Esophagus squamous epithelium (tissue), 5 donors: ENCODE measurements at places on chromosomes 1 and 21.
A peak's percentile ranks its signal among the peaks of the same experiment; 100 is the strongest.

DNA sequence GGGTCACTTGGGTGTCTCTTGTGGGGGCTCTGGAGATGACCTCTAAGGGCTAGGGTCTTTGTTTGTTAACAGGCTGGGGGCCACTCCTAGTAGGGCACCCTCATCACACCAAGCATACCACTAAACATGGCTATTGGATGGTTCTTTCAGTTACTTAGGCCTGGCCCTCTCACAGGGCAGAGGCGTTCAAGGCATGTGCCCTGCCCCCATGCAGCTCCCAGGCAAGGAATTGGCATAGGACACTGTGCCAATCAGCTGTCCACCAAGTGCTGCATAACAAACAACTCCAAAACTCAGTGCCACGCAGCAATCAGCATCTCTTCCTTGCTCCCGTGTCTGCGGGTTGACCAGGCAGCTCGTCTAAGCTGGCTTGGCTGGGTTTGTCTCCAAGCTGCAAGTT lies 2.1 kb upstream of the KCNAB2 start:
- H3K27ac ChIP-seq: no peak overlapping the region
- H3K4me1 ChIP-seq: no peaks in the 10 kb centered on the region
- peaks cover 20% of the 10 kb centered on the region for H3K27me3 ChIP-seq
- no peaks in the 10 kb centered on the region for H3K36me3 ChIP-seq

DNA sequence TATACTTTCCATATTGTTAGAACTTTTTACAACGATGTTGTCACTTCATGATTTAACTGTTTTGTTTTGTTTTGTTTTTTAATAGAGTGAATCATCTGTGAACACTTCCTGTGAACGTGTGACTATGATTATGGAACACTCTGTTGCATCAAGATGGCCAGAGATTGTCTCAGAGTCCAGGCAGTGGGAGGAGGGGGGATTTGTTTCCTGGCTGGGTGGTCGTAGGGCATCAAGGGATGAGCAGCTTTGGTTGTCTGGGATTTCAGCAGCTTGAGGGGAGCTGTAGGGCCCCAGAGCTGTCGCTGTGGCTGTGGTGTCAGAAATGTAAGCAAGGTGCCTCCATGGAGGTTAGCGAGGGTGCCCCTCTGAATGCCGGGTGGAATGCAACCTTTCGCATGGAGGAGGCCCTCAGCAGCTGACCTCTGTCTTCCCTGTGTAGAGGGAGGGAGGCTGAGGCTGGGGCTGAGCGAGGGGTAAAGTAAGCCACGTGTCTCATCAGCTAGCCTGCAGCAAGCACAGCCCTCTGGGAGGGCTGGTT lies 21.4 kb downstream of the NEK2 start:
- H3K4me1 ChIP-seq: peaks cover under 1% of the 10 kb centered on the region
- no peaks in the 10 kb centered on the region for H3K27me3 ChIP-seq
- no peak overlapping the region for H3K27ac ChIP-seq
- no peaks in the 10 kb centered on the region for H3K36me3 ChIP-seq
- DNase-seq: no peak

- H3K27me3 ChIP-seq: no peaks in the 10 kb centered on the region
- peaks cover 50% of the 10 kb centered on the region for H3K4me1 ChIP-seq
- no peaks in the 10 kb centered on the region for H3K36me3 ChIP-seq
Observed at GRCh38 chr21:45410151-45410864, 5.3 kb downstream of the COL18A1 start.

DNA sequence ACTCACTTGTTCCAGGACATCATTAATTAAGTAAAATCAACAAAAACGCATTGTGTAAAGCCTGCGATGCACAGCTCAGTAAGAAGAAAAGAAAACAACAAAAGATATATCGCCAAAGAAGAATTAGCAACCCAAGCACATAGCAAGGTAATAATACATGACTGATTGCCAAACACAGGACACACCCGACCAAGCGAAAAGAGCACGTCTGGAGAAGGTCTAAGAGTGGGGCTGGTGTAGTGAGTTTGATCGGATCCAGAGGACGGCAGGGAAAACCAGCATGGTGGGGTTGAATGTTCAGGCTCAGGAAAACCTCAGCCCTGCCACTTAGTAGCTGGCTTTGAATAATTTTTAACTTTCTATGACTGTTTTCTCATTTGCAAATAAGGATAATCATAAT lies 69.8 kb downstream of the JAK1 start:
- no peak overlapping the region for H3K27ac ChIP-seq
- H3K27me3 ChIP-seq: no peaks in the 10 kb centered on the region
- no peak for DNase-seq
- H3K4me3 ChIP-seq: no peak overlapping the region
- no peaks in the 10 kb centered on the region for H3K36me3 ChIP-seq

DNA sequence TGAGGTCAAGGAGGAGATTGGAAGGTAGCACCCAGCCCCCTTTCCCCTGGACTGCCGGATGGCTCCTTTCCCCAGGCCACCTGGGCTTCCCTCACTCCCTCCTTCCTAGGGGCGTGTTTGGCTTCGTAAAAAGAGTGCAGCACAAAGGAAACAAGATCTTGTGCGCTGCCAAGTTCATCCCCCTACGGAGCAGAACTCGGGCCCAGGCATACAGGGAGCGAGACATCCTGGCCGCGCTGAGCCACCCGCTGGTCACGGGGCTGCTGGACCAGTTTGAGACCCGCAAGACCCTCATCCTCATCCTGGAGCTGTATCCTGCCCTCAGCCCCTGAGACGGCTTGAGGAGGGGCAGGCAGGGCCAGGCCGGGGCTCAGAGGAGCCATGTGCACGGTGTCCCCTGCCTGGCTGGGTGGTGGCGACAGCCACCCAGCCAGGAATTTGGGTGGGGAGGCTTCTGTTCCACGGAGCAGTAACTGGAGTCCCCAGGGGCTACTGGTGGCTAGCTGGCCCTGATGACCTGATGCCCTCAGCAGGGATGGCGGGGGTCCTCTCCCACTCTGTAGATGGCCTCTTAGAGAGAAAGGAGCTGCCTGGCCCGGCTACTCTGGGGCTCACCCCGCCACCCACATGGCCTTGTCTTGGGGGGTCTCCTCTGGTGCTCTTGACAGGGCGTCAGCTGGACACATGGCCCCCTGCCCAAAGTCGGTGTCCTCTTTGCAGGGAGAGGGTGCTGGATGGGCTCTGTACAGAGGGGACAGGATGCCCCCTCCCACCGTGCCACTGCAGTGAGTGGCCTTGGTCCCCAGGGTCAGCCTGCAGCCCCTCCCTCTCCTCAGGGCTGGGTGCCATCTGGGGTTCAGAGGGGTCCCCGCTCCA lies 39.5 kb downstream of the TRIM11 start:
- no peak for DNase-seq
- no peaks in the 10 kb centered on the region for H3K27me3 ChIP-seq
- no peaks in the 10 kb centered on the region for H3K36me3 ChIP-seq
- no peak overlapping the region for H3K27ac ChIP-seq

- H3K27me3 ChIP-seq: no peaks in the 10 kb centered on the region
- no peaks in the 10 kb centered on the region for H3K36me3 ChIP-seq
- no peaks in the 10 kb centered on the region for H3K4me1 ChIP-seq
- no peak overlapping the region for H3K4me3 ChIP-seq
- peak overlapping the region; percentile 58 for H3K27ac ChIP-seq
Observed at GRCh38 chr1:164699815-164700491, 141.0 kb downstream of the PBX1 start.

- H3K4me1 ChIP-seq: no peaks in the 10 kb centered on the region
- no peak for DNase-seq
- H3K27ac ChIP-seq: no peak overlapping the region
- H3K27me3 ChIP-seq: no peaks in the 10 kb centered on the region
- no peak overlapping the region for H3K4me3 ChIP-seq
Observed at GRCh38 chr1:67211589-67212563, 45.6 kb downstream of the IL23R start.

- H3K4me3 ChIP-seq: no peak overlapping the region
- H3K4me1 ChIP-seq: no peaks in the 10 kb centered on the region
- H3K36me3 ChIP-seq: no peaks in the 10 kb centered on the region
- DNase-seq: no peak
Observed at GRCh38 chr1:81412954-81413353, 387.8 kb upstream of the ADGRL2 start.

- no peak overlapping the region for H3K4me3 ChIP-seq
- no peak for DNase-seq
- H3K36me3 ChIP-seq: no peaks in the 10 kb centered on the region
- no peaks in the 10 kb centered on the region for H3K4me1 ChIP-seq
- peak overlapping the region; percentile 39 for H3K27ac ChIP-seq
Observed at GRCh38 chr21:28099001-28099705, 893.5 kb downstream of the LTN1 start.

DNA sequence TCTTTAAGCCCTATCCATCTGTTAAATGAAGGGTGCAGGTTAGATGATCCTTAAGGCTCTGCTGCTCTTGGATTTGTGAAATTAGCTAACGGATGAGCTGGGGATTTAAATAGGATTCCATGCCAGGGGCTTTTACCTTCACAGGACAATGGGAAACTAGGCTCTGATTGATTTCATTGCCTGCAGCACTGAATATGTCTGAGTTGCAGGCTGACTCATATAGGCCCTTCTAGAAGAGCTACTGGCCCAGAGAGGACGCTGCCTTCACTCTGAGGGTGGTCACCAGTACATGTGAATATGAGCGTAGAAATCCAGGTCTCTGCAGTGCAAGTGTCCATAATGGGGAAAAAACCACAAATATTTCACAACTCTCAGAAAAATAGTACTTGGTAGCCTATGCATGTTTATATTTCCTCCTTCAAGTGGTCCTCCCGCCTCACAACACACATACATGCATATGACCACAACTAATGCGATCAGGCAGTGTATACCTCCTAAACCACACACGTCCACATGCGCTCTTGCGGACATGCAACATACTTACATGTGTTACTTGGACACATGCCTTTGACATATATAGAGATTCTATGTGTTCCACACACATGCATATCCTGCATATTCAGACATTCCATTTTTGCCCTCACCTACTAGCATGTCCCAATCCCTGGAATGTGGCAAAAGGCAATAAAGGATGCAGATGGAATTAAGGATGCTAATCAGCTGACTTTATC lies 233.8 kb upstream of the JUN start:
- no peak for DNase-seq
- H3K36me3 ChIP-seq: no peaks in the 10 kb centered on the region
- H3K4me3 ChIP-seq: no peak overlapping the region
- peaks cover 6% of the 10 kb centered on the region for H3K4me1 ChIP-seq

GRCh38 chr1:34885405-34886247 lies 26.1 kb upstream of the SMIM12 start:
- H3K27me3 ChIP-seq: peaks cover 85% of the 10 kb centered on the region
- peak overlapping the region; percentile 63 for H3K4me3 ChIP-seq
- no peak for DNase-seq
- H3K27ac ChIP-seq: no peak overlapping the region

DNA sequence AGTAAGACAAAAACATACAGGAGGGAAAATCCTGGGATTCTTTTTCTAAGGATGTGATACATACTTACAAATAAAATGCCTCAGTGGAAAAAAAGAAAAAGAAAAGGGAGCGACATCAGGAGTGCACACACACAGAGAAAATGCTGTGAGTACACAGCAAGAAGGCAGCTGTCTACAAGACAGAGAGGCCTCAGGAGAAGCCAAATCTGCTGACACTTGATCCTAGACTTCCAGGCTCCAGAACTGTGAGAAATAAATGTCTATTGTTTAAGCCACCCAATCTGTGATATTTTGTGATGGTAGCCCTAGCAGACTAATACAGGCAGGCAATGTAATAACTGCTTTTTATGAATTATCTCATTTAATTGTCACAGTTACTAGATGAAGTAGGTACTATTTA lies 17.0 kb upstream of the TRIM45 start:
- DNase-seq: no peak
- H3K4me3 ChIP-seq: no peak overlapping the region
- no peak overlapping the region for H3K27ac ChIP-seq
- no peaks in the 10 kb centered on the region for H3K4me1 ChIP-seq

- peaks cover 43% of the 10 kb centered on the region for H3K27me3 ChIP-seq
- no peak overlapping the region for H3K4me3 ChIP-seq
- no peak for DNase-seq
- H3K4me1 ChIP-seq: peaks cover 19% of the 10 kb centered on the region
- H3K36me3 ChIP-seq: no peaks in the 10 kb centered on the region
- no peak overlapping the region for H3K27ac ChIP-seq
Observed at GRCh38 chr1:50420689-50421365, 2.4 kb downstream of the DMRTA2 start.

GRCh38 chr21:30251781-30252180 lies 31.0 kb downstream of the KRTAP24-1 start:
- H3K4me1 ChIP-seq: no peaks in the 10 kb centered on the region
- no peaks in the 10 kb centered on the region for H3K36me3 ChIP-seq
- no peak overlapping the region for H3K27ac ChIP-seq
- no peak overlapping the region for H3K4me3 ChIP-seq
- DNase-seq: no peak

GRCh38 chr1:173403996-173404395 lies 73.1 kb upstream of the PRDX6 start:
- no peak overlapping the region for H3K27ac ChIP-seq
- no peak for DNase-seq
- no peak overlapping the region for H3K4me3 ChIP-seq
- H3K27me3 ChIP-seq: no peaks in the 10 kb centered on the region
- no peaks in the 10 kb centered on the region for H3K36me3 ChIP-seq

- H3K27me3 ChIP-seq: no peaks in the 10 kb centered on the region
- H3K36me3 ChIP-seq: no peaks in the 10 kb centered on the region
- peaks cover 11% of the 10 kb centered on the region for H3K4me1 ChIP-seq
Observed at GRCh38 chr1:227544067-227545050, 19.0 kb upstream of the ZNF678 start.
